ENCODE measurements at places on chromosomes 16 and 17.

DNA sequence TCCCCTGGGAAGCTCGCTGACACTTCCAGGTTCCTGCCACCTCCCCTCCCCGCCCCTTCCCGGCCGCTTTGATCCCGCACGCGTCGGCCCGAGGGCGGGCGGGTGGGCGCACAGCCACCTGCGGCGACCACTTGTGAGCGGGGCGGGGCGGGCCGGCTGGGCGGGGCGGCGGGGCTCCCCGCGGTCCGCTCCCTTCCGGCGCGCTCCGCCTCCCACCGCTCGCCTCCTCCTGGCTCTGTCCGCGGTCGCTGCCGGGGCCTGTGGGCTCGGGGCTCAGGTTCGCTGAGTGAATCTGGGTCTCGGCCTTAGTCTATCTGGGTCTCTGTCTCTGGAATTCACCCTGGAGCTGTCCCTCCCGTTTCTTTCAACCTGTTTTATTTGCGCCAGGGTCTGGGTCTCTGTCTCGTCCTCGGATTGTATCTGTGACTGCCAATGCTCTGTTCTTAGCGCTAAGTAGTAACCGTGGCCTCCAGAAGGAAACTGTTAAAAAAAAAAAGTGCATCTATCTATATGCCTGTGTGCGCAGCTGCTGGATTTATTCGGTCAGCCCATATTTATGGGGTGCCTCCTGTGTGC, 2.7 kb upstream of the HES7 start:
- no peak for DNase-seq

GRCh38 chr17:77535892-77536291, 395.1 kb downstream of the SEC14L1 start:
- DNase-seq = no peak

GRCh38 chr17:18319604-18320256, 4.6 kb downstream of the SMCR8 start:
- peak; percentile 78 for DNase-seq

GRCh38 chr17:12078791-12079190, 58.1 kb downstream of the MAP2K4 start:
- peak; percentile 77 for DNase-seq

- DNase-seq = no peak
Measured at GRCh38 chr16:49489686-49490320, 116.2 kb downstream of the C16orf78 start.

- no peak for DNase-seq
Measured at GRCh38 chr16:67811899-67812298, 5.2 kb downstream of the TSNAXIP1 start.

GRCh38 chr16:4696172-4696904, 3.0 kb downstream of the NUDT16L1 start:
- peak; percentile 37 for DNase-seq

DNA sequence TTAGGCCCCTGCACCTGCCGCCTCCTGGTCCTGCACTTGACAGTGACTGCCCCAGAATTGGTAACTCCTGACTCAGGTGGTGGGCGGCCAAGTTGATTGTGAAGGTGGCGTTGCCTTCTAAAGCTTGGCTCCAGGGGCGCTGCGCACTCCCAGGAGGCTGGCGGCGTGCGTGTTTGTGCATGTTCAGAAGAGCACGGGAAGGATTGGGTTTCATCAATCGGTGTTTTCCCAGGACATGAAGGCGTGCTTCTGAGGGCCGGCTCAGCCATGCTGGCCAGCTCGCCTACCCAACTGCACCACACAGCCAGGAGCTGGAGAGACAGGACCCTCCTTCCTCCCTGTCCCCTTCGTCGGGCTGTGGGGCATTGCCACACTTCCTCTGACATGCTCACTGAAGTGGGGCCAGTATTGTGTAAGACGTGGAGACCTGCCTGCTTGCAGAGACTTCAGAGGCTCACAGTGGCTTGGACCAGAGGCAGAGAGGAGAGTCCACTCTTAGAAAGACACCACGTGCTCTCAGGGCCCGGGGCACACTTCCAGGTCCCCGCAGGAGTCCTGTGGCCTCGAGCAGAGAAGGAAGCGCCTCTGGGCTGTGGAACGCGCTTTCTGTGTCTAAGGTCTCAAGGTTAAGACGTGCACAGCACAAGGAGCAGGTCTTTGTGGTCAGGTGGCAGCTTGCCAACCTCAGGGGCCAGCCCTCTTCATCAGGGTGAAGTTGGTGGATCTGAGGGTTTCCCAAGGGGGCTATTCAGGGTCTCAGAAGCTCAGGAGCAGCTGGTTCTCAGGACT, 2.8 kb downstream of the RAB40C start:
- peak; percentile 36 for DNase-seq

GRCh38 chr16:67395105-67395457, 1.8 kb upstream of the TPPP3 start:
- no peak for DNase-seq

DNA sequence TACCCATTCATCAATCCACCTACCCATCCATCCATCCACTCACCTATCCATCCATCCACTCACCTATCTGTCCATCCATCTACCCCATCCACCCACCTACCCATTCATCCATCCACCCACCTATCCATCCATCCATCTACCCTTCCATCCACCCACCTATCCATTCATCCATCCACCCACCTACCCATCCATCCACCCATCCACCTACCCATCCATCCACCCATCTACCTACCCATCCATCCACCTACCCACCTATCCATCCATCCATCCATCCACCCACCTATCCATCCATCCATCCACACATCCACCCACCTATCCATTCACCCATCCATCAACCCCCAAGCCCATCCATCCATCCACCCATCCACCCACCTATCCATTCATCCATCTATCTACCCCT, 267.1 kb downstream of the MRTFB start:
- DNase-seq = no peak

DNA sequence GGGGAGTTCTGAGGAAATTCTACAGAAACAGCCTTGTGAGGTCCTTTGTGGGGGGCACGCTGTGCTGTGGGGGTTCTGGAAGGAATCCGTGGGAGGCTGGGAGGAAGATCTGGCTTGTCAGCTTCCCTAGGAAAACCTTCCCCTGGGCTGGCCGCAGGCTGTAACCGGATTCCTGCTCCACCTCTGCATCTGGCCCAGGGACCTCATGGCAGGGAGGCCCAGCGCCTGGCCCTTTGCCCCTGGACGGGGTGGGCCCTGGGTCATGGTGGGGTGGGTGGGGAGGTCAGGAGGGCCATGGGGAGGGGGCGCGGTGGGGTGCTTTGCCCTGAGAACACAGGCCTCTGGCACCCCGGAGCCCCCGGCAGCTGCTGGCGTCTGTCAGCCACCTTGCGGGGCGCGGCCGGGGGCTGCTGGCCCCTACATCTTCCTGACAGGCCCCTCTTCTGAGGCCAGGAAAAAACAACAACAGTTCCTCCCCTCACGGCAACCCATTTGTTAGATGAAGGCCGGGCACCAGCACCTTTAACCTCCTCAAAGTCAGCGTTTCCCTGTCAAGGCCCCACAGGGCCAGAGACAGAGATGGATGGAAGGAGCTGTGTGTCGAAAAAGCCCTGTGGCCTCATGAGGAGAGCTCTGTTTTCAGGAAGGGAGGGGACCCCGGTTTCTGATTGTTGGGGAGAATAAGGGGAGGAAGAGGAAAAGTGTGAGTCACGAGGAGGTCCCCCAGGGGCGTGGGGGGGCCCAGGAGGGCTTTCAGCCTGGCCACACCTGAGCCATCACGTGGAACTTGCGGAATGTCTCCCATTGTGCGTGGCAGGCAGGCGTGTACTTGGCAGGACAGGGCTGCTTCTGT, 3.6 kb upstream of the MEOX1 start:
- no peak for DNase-seq

DNA sequence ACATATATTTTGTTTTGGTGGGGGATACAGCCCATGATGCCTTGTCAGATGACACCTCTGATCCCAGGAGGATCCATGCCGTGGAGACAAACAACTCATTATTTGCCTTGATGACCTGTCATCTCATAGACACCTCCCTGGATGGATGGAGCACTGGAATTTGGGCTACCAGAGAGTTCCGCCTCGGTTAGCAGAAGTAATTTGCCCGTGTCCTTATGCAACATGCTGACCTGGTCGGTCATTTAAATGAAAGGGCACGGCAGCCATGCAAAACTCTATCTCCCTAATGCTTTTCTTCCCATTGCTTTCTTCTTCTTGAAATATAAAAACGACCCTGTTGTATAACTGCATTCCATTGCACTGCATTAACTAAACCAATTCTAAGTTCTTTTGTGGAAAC, 145.3 kb downstream of the GRIN2A start:
- no peak for DNase-seq

DNA sequence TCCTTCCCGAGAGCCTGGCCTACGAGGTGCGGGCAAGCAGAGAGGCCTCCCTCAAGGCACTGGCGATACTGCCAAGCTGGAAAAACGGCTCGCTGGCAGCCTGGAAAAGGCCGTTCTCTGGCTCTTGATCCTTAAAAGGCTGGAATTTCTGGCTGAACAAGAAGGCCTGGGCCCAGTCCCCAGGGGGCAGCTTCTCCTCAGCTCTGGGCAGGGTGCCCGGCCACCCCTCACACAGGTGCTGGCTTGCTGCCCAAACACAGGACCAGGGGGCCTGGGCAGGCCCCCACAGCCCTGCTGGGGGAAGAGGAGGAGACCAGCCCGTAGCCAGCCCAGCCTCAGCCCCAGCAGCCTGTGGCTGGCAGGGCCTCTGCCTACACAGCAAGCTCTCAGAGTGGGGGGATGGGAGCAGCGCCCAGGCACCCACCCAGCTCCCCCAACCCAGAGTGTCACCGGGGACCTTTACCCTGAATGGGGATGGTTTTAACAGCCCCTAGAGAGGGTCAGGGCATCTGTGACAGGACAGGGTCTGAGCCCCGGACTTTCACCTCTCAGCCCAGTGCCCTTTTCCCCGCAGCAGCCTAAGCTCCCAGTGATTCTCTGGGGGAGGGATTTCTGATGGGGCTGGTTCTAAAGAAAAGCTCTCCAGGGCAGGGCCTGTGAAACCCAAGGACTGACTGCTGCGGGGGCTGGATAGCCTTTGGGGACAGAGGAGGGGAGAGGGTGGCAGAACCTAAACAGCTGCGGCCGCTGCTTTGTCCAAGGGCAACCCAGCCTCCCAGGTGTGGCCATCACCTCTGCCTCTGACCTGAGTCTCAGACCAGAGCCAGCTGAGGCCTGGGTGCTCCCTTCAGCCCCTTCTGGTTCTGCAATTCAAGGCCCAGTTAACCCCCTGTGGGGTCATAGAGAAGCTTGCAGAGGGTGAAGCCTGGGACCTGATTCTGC, 38.6 kb upstream of the TOB1 start:
- peak; percentile 17 for DNase-seq

GRCh38 chr17:17888821-17889220, 52.0 kb upstream of the SREBF1 start:
- DNase-seq = no peak

DNA sequence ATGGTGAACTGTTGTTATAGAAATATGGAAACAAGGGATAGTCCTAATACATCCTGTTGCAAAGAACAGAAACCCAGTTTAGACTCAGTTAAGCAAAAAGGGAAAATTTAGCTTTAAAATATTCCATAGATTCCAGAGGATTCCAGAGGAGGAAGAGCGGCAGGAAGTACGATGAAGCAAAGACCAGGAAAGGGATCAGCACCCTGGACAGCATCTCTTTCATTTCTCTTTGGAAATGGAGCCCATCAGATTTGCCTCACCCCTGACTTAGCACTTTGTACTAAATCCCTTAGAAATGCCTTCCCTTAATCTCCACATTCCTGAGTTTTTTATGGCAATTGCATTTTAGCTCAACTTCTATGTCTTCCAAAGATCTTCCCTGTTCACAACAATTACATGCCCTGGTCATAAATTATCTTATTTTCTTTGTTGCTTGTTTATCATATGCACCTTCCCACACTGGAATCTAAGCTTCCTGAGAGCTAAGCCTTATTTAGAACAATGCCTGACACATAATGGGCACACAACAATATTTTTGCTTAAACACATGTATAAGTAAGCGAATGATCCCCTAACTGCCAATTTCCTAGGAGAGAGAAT, 150.0 kb upstream of the RBFOX1 start:
- no peak for DNase-seq

GRCh38 chr16:340370-341091, 12.0 kb downstream of the AXIN1 start:
- no peak for DNase-seq

- no peak for DNase-seq
Measured at GRCh38 chr17:57980522-57980921, 7.5 kb downstream of the VEZF1 start.

DNA sequence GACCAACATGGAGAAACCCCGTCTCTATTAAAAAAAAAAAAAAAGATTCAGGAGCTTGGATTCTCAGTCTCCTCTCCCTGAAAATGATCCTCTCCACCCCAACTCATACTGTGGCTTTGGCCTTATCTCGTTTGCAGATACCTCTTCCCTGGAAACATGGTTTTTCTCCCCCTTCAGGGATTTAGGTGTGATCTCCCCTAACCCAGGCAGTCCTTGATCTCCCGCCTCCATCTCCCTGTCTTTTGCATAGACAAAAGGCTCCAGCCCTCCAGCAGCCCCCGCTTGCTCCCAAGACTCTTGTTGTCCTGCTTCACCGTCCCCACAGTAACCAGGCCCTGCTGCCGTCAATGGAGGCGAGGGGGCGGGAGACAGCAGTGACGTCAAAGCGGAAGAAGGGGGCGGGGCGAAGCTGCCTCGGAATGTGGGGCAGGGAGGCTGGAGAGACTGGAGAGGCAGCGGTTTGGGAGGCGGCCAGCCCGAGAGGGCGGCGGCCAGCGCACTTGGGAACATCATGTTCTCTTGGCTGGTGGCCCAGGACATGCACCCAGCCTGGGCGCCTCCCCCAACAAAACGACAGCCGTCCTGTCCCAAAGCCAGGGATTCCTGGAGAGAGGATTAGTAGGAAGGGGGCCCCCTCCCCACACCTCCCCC, 1.9 kb upstream of the PER1 start:
- DNase-seq = peak; percentile 99

- peak; percentile 61 for DNase-seq
Measured at GRCh38 chr16:9061358-9061813, 30.1 kb upstream of the HAPSTR1 start.

DNA sequence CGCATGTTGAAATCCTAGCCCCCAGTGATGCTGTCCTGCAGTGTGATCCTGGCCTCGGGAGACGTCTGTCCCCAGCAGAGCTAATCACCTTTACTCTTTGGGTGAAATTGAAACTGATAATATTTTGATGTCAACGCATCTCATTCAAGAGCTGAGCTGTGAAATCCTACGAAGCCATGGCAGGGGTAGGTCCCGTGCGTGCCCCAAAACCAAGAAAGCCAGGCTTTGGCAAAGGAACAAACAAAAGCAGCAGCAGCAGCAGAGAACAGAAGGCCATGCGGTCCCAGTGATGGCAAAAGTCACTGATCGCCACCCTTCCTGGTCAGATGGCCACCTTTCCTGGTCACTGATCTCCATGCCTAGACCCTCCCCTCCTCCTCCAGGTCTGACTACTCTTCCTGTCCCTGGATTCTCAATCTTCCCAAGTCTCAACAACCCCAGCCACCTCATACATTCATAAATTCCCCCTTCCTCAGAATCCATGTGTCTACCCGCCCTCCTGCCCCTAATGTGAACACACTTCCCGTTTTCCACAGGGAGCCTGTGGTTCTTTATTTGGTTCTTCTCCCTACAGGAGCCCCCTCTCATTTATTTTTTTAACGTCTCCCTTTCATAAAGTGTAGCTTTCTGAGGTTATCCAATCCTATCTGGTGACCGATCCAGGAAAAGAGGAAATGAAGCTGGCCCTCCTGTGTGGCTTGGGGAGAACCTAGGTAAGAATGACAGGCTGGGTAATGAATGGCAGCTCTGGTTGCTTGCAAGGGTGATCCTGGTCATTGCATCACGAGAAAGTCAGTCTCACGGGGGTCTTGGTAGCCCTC, 50.3 kb downstream of the CPPED1 start:
- no peak for DNase-seq

GRCh38 chr16:65702707-65703402, 581.0 kb upstream of the CDH11 start:
- no peak for DNase-seq
